ENCODE measurements at places on chromosomes 2 and 18.

DNA sequence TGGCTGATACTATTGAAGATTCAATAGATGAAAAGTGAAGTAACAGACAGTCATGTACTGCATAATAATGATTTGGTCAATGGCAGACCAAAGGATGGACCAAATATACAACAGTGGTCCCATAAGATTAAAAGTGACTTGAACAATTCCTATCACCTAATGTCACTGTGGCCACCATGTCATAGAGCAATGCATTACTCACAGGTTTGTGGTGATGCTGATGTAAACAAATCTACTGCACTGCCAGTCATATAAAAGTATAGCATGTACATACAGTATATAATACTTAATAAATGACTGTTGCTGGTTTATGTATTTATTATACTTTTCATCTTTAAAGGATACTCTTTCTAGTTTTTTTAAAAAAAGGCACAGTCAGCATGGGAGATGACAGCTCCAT is 99.9 kb downstream of the USP34 start:
- DNase-seq: no peak

- DNase-seq: no peak
Measured at GRCh38 chr18:78793313-78794070, 186.1 kb upstream of the SALL3 start.

DNA sequence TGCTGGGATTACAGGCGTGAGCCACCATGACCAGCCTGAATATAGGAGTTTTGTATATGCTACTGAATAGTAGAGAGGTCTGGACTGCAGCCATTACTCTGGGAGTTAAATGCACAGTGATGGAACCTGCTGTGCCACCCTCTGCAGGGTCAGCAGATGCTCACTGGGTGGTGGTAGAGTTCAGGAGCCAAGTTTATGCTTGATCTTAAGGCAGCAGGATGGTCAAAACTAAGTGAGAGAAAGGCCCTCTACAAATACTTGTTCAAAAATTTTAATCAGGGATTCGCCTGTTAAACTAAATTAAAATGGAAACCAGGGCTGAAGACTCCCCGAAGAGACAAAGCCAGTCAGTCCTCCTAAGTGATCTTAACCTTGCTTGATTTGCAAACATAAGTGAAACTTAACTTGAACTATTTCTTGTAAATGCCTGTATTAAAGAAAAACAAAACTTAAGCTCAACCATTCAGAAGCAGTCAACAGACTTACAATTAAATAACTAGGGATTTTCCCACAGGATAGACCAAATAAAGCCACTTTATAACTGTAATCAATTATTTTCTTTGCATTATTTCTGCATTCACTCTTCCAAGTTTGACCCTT is 4.2 kb upstream of the WDFY1 start:
- DNase-seq: no peak

DNA sequence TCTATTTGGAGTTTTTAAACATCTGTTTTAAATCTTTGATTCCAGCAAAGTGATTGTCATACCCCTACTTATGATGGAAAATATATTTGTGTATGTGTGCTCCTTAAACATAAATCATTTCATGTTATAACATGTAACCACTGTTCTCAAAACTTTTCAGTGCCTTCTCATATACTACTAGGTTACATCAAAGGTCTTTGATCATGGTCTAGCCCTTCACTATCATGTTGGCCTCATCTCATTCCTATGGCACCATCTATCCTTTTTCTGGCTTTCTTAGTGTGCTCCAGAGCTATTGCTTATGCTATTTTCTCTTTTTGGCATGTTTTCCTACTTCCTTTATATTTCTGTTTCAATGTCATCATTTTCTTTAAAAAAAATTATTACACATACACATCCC is 367.9 kb upstream of the SLC39A10 start:
- no peak for DNase-seq

- DNase-seq: peak; percentile 16
Measured at GRCh38 chr2:10924441-10924840, 12.7 kb downstream of the KCNF1 start.

- peak; percentile 83 for DNase-seq
Measured at GRCh38 chr18:44826418-44827259, 146.0 kb downstream of the SETBP1 start.

- DNase-seq: no peak
Measured at GRCh38 chr18:44156776-44157335, 523.8 kb upstream of the SETBP1 start.

DNA sequence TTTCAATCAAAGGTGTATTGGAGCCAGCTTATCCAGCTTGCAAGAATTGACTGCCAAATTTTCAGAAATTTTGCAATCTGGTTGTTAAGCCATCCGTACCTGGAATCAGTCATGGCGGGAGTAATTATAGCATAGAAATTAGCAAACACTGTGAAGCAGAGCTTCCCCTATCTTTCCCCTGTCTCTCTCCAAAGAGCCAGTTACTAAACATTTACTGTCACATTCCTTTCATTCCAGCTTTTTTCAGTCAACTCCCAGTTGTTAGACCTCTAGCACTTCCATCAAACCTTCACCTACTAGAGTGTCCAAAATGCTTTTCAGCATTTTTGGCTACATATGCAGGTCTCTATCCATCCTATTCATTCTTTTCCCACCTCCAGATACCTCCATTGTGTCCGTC is 137.4 kb downstream of the MC4R start:
- DNase-seq: no peak

- DNase-seq: no peak
Measured at GRCh38 chr2:236745420-236746210, 176.0 kb downstream of the ACKR3 start.

DNA sequence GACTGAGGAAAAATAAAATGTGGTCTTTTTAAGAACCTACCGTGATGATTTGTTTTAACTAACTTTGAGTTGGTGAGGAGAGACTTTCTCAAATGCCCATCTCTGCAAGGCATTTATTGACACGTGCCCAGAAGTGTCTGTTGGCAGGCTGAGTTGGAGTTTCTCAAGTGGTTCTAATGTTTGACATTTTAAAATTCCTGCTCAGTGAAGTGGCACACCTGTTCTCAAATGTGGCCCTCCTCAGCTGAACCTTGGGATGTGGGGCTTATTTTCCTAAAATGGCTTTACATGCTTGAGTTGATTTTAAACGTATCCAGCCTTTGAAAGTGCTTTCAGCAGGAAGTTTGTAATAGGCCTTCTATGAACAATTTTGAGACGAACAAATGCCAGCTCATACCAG is 876 bp upstream of the CAVIN2 start:
- DNase-seq: no peak

GRCh38 chr2:98485453-98485755 is 40.7 kb downstream of the INPP4A start:
- DNase-seq: no peak

GRCh38 chr2:224817676-224818075 is 101.5 kb upstream of the CCDC195 start:
- DNase-seq: no peak

- DNase-seq: no peak
Measured at GRCh38 chr2:230068016-230068650, 591 bp downstream of the SLC16A14 start.

- DNase-seq: no peak
Measured at GRCh38 chr2:46273225-46273863, 23.9 kb upstream of the EPAS1 start.

DNA sequence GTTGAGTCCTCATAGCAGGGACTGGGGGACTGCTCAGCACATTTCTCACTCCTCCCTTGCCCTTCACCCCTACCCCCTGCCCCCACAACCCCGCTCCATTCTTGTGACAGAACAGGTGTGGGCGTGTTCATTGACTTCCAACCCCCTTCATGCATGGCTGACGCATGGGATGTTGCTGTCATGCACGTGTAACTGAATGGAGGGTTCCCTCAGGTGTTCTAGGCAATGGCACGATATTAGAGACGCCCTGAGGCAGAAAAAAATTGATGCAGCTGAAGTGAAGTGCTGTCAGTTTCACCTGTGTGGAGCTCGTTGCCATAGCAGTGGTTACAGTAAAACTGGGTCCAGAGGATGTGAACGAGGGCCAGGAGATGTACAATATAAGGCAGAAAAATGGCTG is 6.5 kb upstream of the THOC1 start:
- no peak for DNase-seq

GRCh38 chr18:76347341-76347740 is 147.7 kb downstream of the ZNF516 start:
- DNase-seq: no peak

GRCh38 chr2:236600892-236601291 is 31.3 kb downstream of the ACKR3 start:
- no peak for DNase-seq

DNA sequence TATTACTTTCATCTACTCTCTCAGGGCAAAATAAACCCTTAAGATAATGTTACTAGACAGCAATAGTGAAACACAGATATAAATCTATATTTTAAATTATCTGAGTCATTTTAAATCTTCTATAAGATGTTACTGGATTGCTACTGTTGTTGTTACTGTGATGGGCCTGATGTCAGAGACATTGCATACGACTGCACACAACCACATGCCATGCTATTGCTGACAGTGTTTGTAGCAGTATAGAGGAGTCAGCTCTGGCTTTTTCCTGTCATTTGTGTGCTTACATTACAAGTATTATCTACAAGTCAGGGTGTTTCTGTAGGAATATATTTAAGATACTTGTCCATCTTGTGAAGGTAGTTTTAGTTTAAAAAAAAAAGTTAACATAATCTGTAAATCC is 63.9 kb downstream of the CCDC148 start:
- no peak for DNase-seq

GRCh38 chr18:49795612-49796552 is 17.5 kb downstream of the ACAA2 start:
- no peak for DNase-seq

DNA sequence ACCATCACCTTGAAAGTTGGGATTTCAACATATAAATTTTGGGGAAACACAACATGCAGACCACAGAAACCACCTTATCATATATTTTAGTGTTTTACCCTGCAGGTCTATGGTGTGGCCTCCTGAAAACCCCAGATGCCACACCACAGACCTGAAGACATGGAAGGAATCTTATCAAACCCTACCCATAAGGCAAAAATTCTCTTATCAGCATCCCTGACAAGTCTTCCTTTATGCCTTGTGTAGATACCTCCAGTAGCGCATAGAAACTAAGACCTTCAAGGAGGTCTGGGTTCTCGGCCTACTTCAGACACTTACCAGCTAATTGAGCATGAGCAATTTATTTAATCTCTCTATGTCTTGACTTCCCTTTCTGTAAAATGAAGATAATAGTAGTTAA is 59.1 kb upstream of the SLC14A2 start:
- no peak for DNase-seq
